Activated naive CD4-positive, alpha-beta T cell treated with anti-CD3 and anti-CD28 coated beads, Interleukin-2, amount 50 U/mL, for 72 hours (primary cell): ENCODE measurements at places on chromosomes 13 and 19. TPM values are rescaled to one million over a fixed set of nuclear protein-coding genes. Genes with fewer than 3 reads are reported as not detected.

GRCh38 chr19:40605216-40605971, 4.2 kb downstream of the LTBP4 start:
- DNase-seq, result peak; percentile 89

DNA sequence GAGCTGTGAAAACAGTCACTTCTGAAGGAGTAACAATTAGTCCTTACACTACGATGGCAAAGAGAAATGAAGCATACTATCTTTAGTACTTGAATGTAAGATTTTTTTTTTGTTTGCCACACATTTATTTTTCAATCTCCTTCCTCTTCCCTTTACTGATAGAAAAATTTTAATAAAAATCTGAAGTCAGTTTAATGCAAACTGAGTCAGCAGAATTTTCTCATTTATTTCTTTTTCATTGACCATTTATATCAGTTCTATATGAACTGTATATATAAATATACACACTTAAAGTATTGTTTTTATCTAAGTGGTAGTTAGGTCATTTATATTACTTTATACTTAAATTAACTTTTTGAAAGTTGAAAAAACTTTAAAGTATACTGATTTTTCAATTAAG, 1009.1 kb upstream of the SPRY2 start:
- DNase-seq, result no peak

DNA sequence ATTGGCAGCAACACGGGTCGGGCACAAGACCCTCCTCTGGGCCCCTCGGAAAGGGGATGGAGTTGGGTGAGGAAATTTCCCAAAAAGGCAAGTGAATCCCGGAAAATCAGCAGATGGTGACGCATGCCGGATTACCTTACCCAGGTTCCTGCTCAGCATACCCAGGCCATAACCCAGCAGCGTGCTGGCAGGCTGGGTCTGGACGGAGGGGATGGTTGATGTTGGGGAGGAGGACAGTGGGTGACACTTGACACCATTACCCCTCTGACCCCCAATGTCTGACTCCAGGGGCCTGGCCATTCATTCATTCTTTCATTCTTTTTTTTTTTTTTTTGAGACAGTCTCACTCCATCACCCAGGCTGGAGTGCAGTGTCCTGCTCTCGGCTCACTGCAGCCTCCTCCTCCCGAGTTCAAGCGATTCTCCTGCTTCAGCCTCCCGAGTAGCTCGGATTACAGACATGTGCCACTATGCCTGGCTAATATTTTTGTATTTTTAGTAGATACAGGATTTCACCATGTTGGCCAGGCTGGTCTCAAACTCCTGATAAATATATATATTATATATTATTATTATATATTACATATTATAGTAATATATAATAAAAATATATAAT, 799 bp downstream of the PVR start:
- DNase-seq, result no peak

- DNase-seq, result no peak
These were observed 148.9 kb downstream of the ZNF737 start for GRCh38 chr19:20416661-20417060.

GRCh38 chr13:51618626-51619025, 34.4 kb downstream of the WDFY2 start:
- DNase-seq, result no peak

- DNase-seq, result peak; percentile 84
These were observed 5.3 kb upstream of the CD79A start for GRCh38 chr19:41871573-41872383.

DNA sequence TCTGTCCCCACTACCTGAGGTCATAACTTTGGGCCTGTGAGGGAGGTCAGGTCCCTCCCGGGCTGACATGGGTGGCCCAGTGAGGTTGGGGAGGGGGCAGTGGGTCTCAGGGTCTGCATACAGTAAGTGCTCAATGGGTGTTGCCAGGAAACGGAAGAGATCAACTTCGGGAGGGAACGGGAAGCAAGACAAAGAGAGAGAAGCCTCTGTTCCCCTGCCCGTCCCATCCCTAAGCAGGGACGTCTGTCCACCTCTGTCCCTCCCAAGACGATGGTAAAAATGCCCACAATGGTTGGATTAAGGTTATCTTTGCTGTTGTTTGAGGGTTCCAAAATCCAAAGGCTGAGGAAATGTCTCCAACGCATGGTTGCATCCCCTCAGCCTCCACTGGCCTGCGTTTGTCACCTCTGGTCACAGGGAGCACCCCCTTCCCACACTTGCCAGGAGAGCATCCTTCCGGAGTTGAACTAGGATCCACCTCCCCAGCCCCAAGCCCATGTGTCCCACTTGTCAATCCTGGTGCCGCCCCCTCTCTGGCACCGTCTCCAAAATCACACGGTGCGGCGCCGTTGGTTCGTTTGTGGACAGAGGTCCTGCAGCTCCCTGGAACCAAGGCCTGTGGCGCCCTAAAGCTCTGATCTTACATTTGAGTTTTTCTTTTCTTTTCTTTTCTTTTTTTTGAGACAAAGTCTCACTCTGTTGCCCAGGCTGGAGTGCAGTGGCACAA, 774 bp upstream of the HOMER3 start:
- DNase-seq, result no peak

DNA sequence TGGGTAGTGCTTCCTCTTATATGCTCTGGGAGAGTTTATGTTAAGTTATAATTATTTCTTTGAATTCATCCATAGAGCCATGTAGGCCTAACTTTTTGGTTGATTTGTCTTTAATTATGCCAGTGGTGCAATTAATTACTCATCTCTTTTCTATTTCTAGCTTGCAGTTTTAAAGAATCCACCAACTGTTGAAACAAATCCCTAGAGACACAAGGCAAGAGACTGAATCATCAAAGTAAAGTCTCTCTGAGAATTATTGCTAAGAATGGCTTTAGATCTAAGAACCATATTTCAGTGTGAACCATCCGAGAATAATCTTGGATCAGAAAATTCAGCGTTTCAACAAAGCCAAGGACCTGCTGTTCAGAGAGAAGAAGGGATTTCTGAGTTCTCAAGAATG, 5.9 kb upstream of the ZNF551 start:
- no peak for DNase-seq

DNA sequence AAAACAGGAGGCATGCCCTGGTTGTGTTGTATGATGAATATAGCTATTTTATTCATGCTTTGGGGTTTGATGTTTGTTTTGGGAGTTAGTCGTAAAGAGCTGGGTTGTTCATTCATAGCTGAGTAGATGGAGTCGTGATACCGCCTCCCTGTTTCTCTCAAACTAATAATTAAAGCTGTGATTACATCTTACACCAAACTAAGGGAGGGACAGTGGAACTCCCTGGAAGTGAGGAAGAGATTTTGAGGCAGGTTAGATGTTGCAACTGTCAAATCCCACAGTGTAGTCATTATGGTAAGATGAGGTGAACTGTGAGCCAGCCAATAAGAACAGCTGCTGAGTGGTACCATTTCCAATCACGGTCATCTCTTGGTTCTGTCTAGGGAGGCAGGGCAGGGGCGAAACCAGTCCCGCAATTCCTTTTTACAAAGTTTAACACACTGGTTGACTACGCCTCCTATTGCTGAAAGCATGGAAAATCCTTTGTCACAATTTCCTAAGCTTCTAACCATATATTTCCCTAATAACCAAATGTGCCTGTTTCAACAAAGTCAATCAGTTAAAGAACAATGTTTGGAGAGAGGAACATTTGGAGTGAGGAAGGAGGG, 207.6 kb upstream of the SERP2 start:
- no peak for DNase-seq

DNA sequence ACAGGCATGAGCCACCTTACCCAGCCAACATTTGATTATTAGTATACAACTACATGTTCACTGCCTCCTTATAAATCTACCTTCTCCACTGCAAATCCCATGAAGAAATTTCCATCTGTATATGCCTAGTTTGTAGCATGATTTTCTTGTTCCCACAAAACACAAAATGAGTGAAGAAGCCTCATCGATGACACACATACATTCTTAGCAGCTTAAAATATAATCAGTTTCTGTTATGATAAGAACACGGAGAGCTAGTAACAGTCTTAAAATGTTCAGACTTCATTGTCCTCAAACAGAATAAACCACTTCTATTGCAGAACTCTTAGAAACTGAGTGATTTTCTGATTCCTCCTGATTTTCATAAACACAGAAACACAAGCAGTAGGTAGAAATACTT, 740.5 kb downstream of the PCDH9 start:
- no peak for DNase-seq

DNA sequence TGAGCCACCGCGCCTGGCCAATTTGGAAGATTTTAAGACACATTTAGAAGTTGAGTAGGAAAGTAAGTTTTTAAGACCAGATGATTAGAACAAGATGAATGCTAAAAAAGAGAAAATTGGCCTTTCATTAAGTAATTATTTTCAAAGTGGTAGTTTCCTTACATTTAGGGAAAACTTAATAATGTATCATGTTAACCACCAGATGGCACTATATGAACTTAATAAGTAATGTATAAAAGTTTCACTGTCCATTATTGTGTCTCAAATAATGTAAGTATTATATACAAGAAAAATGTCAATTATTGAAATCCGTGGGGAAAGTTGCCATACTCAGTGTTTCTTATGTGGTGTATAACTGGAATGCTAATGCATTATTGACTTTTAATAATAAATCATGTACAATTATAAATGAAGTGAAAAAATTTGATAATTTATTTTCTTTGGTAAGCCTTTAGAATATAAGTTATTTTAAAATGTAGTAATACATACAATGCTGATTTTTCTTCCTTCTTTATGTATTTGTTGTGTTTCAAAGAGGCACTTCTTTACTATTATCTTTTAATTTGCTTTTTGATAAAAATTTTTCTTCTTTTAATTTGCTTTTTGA, 29.2 kb downstream of the COG6 start:
- DNase-seq, result no peak

- DNase-seq, result no peak
These were observed 19.0 kb upstream of the ACOD1 start for GRCh38 chr13:76929320-76929719.

GRCh38 chr19:10670182-10670581, 16.0 kb downstream of the ILF3 start:
- no peak for DNase-seq

DNA sequence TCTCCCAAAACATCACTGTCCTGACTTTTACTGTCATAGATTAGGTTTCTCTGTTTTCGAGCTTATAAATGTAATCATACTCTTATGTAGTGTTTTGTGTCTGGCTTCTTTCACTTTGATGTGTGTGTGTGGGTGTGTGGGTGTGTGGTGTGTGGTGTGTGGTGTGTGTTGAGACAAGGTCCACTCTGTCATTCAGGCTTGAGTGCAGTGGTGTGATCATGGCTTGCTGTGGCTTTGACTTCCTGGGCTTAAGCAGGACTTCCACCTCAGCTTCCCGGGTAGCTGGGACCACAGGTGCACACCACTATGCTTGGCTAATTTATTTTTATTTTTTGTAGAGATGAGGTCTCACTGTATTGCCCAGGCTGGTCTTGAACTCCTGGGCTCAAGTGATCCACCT, 59.6 kb downstream of the PDS5B start:
- DNase-seq, result peak; percentile 13

- no peak for DNase-seq
These were observed 24.4 kb upstream of the RPL21 start for GRCh38 chr13:27226991-27227390.

DNA sequence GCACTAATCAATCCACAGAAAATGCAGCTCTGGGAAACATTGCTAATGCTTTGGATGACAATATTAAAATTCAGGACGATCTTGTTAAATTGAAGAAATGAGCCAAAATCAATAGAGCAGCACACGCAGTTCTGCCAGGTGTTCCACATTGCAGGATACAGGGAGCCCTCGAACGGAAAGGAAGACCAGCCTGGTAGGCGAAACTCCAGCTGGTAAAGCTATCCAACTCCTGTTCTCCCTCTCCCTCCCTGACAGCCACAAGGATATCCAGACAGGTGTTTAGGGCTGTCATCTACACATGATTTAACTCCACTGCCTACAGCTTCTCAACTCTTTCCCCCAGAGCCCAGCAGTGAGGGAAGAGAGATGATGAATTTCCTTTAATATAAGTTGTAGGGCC, 67.7 kb downstream of the EPSTI1 start:
- no peak for DNase-seq

DNA sequence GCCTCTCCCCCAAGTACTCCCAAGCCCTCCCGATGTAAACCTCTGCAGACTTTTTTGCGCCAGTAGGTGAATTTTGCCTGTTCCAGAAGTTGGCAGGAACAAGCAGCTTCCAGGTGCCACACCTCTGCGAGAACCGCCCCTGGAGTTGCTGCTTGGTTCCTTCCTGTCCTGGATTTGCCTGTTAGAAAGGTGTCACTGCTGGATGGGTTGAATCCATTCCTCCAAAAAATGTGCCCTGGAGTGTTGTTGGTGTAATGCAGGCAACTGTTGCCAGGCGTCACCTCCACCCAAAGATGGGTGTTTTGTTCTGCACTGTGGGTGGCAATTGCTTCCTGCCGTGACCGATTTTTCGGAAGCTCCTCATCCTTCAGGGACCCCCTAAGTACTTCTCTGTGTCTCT, 5.7 kb downstream of the PGPEP1 start:
- no peak for DNase-seq

- peak; percentile 39 for DNase-seq
These were observed 49.5 kb downstream of the RFX2 start for GRCh38 chr19:6060600-6061375.

DNA sequence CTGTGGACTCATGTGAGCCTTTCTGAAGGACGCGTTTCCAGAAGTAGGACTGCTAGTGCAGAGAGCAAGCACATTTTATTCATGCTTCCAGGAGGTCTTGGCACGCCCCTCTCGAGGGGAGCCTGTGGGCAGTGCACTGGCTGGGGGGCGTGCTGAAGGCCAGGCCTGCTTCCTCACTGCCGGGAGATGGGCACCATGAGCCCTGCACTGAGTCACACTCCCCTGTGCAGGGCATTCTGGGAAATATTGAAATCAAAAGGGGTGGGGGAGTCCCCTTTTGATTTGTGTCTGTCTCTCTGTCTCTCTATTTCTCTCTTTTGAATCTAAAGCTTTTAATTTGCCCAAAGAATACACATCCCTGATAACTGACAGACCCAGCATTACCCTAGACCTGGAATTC, 34.0 kb downstream of the DPF1 start:
- no peak for DNase-seq

- no peak for DNase-seq
These were observed 53.7 kb downstream of the LACC1 start for GRCh38 chr13:43933378-43933777.

DNA sequence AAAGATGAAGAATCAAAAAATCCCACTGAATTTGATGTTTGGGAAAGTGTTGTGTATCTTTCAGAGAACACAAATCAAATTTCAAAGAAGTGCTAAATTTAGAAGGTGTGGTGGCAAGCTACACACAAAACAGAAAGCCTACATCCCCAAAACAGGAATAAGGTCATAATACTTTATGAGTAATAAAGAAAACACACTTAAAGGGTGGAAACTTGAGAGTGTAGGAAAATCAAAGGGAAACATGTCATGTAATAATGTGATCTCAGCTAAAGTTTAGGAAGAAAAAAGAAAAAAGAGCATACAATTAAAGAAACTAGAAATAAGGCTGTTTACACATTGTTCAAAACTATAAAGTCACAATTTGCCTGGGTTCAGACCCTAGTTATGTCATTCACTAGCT, 668.7 kb downstream of the PCDH17 start:
- no peak for DNase-seq

GRCh38 chr13:93254775-93255174, 28.2 kb downstream of the GPC6 start:
- DNase-seq, result no peak

ZNF568 gene
- 8.9 TPM for total RNA-seq

GRIK5 gene
- total RNA-seq, result 3.5 TPM

ZGLP1 gene
- 3.7 TPM for total RNA-seq

RAB3A gene
- 9.8 TPM for total RNA-seq

SELENOV gene
- total RNA-seq, result not detected
